Ureter (tissue), 1 donor: ENCODE measurements at places on chromosomes 3 and 15. TPM values are rescaled to one million over a fixed set of nuclear protein-coding genes. Genes with fewer than 3 reads are reported as not detected.

CCDC33 gene
- total RNA-seq: 10.2 TPM

MASP1 gene
- 16.4 TPM for total RNA-seq

NR1I2 gene
- total RNA-seq: 1.2 TPM

DNA sequence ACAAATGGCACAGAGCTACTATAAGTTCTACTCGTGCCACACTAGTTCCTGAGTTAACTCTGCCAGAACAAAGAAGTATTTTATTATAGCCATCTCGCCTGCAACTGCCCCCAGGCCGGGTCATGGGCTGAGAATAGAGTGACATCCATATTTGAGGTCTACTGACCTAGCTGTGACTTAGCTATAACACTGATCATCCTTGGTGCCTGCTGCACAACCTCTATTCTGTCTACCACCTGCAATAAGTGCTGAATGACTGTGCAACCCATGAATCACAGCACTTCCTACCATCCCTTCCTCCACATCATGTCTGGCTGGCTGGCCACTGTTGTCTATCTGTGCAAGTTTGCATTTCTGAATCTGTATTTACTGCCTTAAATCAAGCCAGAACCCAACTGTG lies 506.5 kb upstream of the TBL1XR1 start:
- DNase-seq: no peak

DNA sequence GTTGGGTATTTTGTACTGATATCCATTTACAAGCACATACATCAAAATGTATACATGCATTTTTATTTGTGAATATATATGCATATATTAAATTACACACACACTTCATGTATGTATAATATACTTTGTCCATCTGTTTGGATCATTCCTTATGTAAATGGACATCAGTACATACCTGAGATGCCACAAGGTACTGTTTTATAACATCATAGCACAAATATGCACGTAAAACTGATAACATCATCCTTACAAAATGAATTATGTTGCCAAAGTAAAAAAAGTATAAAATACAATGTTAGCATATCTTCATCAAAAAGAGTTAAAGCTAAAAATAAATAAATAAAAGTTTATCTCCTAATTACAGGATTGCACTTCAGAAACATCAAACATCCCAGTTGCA lies 634.8 kb upstream of the UBE2E2 start:
- no peak for DNase-seq

- no peak for DNase-seq
Measured at GRCh38 chr3:149555927-149556326, 81.4 kb downstream of the TM4SF4 start.

- DNase-seq: no peak
Measured at GRCh38 chr3:38022301-38022700, 7.1 kb downstream of the PLCD1 start.
